ENCODE measurements at places on chromosomes 7 and 10. TPM values are rescaled to one million over a fixed set of nuclear protein-coding genes. Genes with fewer than 3 reads are reported as not detected.

The TLX1 gene
- not detected for total RNA-seq

- H3K36me3 ChIP-seq: no peaks in the 10 kb centered on the region
- H3K27me3 ChIP-seq: peaks cover 5% of the 10 kb centered on the region
- peaks cover 20% of the 10 kb centered on the region for H3K4me1 ChIP-seq
- H3K27ac ChIP-seq: no peak overlapping the region
- no peak overlapping the region for H3K4me3 ChIP-seq
- DNase-seq: no peak
These were observed 20.7 kb downstream of the CHST3 start for GRCh38 chr10:71984809-71985388.

DNA sequence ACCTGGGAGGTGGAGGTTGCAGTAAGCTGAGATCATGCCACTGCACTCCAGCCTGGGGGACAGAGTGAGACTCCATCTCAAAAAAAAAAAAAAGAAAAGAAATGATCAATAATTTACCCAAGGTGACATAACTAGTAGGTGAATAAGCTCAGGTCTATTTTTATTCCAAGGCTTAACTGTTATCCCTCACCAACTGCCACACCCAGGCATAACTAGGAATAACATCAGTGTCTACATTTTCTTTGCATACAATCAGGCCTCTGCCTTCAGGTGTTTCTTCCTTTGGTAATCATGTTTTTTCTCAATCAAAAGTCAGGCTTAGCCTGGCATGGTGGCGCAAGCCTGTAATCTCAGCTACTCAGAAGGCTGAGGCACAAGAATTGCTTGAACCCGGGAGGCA is 26.6 kb downstream of the CPEB3 start:
- DNase-seq: no peak
- H3K4me3 ChIP-seq: no peak overlapping the region
- H3K36me3 ChIP-seq: peaks cover 4% of the 10 kb centered on the region
- H3K27ac ChIP-seq: no peak overlapping the region

DNA sequence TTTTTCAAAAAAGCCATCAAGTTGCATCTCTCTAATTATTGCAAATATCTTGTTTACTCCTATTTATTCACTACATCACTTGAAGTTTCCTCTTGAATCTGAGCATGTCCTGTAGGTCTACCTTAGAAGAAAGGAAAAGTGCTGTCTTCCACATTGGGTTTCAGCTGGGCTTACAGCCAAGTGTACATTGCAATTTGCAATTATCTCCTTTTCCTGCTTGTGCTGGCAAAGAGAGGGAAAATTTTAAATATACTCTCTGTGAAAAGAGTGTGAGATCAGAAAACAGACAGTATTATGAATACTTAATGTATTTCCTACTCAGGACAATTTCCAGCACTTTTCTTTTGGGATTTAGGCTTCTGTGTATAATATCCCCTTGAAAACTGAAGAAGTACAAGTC is 839.7 kb downstream of the CNTNAP2 start:
- H3K4me1 ChIP-seq: no peaks in the 10 kb centered on the region
- no peak overlapping the region for H3K27ac ChIP-seq
- DNase-seq: no peak
- no peaks in the 10 kb centered on the region for H3K27me3 ChIP-seq

DNA sequence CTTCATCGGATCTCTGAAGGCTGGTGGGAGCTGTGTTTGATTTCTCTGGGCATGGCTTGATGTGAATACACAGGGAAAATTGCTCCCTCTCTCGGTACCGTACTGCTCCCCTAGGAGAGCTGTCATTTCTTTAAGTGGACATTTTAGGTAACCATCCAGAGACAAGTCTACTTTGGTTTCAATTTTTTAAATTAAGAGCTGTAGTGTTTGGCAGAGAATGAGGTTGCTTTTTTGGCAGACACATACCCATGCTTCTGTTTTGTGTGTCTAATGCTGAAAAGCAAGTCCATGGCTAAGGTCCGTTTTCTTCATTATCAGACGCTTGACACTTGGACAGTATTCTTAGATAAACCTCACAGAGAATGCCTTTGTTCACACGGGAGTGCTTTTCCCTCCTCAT is 61.3 kb upstream of the TRIL start:
- no peak for DNase-seq
